ENCODE measurements at places on chromosomes 12 and 14.

GRCh38 chr12:124786061-124786964, 77.4 kb downstream of the SCARB1 start:
- DNase-seq, result no peak

DNA sequence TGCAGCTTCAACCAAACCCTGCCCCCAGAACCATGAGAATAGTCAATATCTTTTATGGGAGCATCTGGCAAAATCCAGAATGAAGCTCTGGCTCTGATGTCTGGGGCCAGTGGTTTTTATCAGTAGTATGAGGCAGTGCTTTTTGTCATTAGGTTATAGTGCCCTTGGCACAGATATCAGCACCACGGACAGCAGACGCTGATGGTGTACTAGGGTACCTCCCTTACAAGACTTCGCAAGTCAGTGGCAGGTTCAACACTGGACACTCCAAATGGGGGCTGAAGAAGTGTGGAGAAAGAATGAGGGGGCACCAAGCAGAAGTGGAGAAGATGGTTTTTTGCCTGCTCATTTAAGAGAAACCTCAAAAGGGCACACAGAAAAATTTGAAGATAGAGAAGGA, 68.2 kb upstream of the E2F7 start:
- no peak for DNase-seq

DNA sequence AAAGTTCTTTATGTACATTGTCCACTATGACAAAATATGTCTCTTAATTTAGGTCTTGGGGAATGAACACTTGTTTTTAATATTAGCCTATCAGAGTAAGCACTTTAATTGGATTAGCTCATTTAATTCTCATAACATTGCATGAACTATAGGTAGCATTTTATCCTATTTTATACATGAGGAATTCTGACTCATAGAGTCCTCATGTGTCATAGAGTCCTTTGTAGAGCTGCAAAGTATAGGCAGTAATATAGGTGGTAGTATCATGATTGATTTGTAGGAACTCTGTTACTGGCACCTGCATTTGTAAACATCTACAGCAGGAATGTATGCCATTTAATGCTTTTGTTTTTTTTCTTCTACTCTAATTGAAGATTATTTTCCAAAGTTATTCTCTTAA, 96.0 kb downstream of the GPHN start:
- no peak for DNase-seq

DNA sequence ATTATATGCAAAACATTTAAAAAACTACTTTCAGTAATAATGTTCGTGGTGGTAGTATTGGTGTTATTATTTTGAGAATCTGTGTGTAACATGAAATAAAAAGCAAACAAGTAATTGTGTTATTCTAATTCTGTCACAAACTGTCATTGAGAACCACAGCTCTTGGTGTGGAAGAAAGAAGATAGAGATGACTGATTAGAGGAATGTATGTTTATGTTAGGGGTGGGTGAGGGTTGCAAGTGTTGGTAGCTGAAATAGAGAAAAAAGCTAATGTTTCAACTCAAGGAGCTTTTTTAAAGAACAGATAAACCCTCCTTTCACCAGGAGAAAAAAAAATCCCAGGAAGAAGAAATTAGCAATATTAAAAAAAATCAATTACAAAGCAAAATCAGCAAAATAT, 18.3 kb downstream of the DNM1L start:
- no peak for DNase-seq

DNA sequence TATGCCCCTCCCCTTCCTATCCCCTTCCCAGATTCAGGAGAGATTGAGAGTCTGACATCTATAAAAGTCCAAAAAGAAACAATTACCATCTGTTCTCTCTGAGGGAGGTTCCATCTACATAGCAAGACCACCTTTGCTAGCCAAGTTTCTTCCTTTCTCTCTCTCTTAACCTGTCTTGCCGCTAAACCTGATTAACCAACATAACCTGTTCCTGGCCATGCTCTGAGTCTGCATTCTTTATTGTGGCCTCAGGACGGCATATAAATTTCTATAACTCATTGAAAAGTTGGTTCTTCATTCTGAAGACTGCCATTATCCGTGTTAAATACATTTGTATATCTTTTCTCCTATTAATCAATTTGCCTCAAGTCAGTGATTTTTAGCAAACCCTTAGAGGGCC, 594.0 kb downstream of the KCNH5 start:
- no peak for DNase-seq

GRCh38 chr12:56389412-56389811, 26.8 kb upstream of the APOF start:
- no peak for DNase-seq

DNA sequence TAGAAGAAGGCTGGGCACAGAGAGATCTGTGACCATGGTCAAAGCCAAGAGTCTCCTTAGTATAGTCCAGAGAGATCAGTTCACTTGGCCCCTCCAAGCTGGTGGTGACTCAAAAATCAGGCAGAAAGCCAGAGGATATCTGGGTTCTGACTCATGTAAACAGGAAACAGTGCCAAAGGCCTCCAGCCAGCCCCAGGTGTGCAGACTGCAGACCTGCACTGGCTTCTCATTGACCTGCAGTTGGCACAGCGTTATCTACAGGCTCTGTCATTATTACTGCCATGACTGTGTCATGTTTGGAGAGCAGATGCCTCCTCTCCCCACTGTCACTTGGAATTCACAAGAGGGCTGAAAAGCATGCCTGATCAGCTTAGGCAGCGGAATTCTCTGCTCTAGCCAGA, 295.7 kb upstream of the PRKD1 start:
- no peak for DNase-seq

- no peak for DNase-seq
Measured at GRCh38 chr12:5171701-5172100, 128.0 kb downstream of the KCNA5 start.

DNA sequence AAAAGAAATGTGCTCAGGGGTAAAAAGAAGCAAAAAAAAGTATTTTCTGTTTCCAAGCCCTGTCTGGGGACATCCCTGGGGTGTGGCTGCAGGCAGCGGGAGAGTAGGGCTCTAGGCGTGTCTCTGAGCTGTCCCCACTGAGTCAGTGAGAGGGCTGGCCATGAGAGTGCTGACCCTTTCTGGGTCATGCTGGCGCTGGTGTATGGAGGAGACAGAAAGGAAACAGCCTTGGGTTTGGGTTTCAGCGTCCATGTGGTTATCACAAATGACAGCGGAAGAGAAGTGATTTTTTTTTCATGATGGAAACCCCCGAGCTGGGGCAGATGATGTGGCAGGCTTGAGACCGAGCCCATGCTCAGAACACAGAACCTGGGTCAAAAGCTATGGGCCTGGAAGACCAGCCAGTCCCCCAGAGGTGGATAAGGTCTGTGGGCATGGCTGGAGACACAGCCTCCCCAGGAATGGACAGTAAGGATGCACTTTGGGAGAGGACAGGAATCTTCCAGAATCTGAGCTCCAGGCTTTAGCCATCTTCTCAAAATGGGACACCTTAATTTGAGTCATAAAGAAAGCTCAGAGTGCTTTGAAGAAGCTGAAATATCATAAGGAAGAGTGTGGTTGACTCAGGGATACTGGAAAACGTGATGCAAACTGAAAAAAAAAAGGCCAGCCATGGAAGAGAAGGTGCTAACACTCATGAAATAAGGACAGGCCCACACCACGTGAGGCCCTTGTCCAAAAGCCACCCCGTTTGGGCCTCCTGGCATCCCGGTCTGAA, 36.2 kb downstream of the SYNE3 start:
- no peak for DNase-seq

DNA sequence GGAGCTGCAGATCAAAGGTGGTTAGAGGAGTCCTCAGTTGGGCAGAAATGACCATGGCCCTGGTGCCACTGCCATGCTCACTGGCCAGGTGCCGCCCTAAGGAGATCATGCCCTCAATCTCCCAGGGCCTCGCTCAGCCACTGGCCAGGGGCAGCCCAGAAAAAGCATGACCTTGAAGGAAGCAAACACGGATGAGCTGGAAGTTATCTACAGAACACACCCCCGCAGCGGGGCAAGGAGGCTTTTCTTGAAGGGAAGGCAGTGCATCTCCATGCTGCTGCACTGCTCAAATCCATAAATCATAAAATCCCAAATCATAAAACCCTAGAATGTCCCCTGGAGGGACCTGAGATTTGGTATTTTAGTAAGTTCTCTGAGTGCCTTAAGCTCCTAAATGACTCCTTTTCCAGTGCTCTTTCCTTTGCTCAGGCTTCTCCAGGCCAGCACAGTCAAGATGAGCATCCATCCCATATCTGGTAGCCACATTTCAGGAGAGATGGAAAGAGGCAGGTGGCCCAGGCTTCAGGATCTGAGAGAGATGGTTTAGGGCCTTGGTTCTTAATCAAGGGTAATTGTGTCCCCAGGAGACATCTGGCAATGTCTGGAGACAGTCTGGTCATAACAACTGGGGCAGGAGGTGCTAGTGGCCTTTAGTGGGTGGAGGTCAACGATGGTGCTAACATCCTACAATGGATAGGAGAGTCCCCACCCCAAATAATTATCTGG, 217.3 kb downstream of the RBM19 start:
- DNase-seq, result no peak

DNA sequence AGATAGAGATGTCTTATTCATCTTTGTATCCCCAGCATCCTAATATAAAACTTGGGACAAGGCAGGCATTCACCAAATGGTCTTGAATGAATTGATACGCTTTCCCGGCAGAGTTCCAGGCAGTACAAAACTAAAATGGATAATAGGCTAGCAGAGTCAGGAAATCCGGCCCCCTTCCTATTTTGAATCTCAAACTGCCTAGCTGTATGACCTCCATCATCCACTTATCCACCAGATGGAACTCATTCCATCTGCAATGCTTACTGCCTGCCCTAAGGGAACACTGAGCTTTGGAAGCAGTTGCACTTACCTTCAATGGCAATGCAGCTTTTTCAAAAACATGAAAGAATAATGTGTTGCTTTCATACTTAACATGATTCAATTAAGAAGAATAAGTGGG, 43.4 kb downstream of the BDKRB1 start:
- no peak for DNase-seq

DNA sequence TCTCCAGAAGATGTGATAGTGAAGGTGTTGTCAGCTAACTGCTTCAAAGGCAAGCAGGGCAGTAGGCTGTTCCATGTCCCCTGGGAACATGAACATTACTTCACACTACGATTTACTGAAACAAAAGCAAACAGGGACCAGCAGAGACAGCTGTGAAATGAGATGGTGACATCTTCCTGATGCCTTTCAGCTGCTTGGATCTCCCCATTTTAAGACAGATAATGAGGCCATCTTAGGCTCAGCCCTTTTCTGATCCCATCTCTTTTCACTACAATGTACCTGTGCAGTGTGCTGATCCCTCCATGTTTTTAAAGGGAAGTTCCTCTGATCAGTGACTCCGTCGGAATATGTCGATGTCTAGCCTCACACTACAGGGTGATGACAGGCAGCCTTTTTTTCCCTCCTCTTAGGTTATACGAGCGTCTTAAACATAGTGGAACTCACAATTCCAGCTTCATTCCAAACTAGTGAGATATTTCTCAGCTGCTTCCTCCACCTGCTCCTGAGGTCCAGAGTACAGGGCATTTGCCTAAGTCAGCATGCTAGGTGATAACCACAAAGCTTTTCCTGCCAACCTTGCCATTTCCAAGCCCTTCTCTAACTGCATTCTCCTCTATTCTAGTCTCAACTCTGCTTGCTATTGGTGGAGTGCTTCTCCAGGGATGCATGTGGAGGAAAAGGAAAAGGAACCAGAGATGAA, 87.6 kb upstream of the EGLN3 start:
- DNase-seq, result no peak

DNA sequence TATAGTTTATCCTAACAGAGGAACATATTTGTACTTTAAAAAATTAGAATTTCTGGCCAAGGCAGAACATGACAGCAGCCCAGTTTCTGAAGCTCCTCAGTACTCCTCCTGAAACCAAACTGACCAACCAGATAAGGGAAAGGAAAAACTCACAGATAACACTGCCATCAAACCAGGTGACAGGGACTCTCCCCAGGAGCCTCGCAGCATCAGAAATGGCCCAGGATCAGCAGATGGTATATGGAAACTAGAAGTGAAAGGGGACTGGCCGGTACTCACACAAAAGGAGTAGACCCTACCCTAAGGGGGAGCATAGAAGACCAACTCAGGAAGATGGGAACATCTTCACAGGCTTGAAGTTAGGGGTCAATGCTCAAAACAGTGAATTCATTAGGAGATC, 22.0 kb downstream of the GALC start:
- DNase-seq, result no peak

DNA sequence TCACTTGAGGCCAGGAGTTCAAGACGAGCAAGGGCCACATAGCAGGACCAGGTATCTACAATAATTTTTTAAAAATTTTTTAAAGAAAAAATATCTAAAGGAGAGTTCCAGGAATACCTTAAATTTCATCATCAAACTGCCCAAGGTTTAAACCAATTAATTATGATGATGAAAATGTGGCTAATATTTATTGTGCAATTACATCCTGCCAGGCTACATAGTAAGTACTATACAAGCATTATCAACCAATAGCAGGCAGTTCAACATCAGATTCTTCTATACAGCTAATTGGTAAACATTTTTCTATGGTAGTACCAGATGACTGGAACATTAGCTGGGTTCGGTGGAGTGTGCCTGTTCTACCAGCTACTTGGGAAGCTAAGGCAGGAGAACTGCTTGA, 24.4 kb downstream of the DENND5B start:
- DNase-seq, result no peak

- DNase-seq, result no peak
Measured at GRCh38 chr14:50669441-50669986, 1.4 kb upstream of the SAV1 start.

- DNase-seq, result no peak
Measured at GRCh38 chr12:24349051-24349799, 399.8 kb upstream of the SOX5 start.

DNA sequence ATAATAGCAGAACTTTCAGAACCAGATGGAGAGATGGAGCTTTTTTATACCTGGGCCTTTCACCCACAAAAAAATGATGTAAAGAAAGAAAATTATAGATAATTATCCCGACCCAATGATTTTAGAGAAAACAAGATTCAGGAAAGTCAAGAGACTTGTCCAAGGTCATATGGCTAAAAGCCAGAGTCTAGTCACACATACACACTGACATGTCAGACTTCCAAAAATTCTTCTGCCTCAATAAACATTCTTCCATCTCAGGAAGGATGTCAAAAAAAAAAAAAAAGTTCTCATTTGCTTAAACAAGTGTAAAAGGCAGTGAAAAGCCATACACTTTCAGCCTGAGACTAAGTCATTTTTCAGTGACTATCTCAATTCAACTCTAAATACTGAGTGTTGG, 116.0 kb downstream of the PRICKLE1 start:
- no peak for DNase-seq

GRCh38 chr12:114789276-114789675, 105.3 kb upstream of the TBX3 start:
- no peak for DNase-seq

GRCh38 chr12:58794859-58795258, 125.4 kb downstream of the LRIG3 start:
- DNase-seq, result no peak

DNA sequence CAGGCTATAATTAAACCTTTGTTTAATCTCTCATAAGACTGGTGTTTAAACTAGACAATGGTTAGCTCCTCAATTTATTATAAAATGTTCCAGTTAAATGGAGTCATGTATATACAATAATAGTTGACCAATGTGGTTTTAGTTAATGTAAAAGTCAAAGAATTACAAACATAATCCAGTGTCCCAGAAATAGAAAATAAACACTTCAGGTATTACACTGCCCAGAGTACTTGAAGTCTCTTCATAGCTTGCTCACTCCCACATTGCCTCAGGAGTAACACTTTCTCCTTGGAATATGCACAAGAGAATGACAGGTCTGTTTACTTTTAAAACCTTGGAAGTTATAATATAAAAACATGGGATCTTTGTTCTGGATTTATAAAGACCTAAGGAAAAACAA, 60.5 kb downstream of the SLC38A1 start:
- no peak for DNase-seq

- DNase-seq, result no peak
Measured at GRCh38 chr14:52338051-52338681, 24.1 kb downstream of the PTGER2 start.

Measured in stimulated activated CD4-positive, alpha-beta T cell treated with anti-CD3 and anti-CD28 coated beads, Interleukin-12 subunit alpha, Interleukin-12 subunit beta, amount 100 ng/mL, for 24 hours (primary cell).